ENCODE measurements at places on chromosomes 6 and 20.
A peak's percentile ranks its signal among the peaks of the same experiment; 100 is the strongest.

GRCh38 chr20:34637245-34638038 lies 39.5 kb downstream of the PIGU start:
- DNase-seq = peak; percentile 88

DNA sequence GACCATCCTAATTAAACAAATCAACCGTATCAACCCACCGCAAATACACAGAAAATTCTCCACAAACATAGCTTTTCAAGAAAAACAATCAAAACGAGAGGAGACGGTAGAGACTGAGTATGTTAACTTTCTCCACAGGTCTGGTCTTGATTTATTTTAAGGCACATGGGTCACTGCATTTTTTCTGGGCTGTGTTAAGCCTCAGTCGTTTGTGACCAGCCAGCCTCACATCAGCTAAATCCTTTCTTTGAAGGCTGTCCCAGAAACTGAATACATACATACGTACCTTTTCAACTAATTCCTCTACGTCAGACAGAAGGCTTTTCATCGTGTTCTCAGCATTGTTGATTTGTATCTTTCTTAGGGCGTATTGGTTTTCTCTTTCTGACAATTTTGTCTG lies 69.4 kb downstream of the LAMA4 start:
- no peak for DNase-seq

DNA sequence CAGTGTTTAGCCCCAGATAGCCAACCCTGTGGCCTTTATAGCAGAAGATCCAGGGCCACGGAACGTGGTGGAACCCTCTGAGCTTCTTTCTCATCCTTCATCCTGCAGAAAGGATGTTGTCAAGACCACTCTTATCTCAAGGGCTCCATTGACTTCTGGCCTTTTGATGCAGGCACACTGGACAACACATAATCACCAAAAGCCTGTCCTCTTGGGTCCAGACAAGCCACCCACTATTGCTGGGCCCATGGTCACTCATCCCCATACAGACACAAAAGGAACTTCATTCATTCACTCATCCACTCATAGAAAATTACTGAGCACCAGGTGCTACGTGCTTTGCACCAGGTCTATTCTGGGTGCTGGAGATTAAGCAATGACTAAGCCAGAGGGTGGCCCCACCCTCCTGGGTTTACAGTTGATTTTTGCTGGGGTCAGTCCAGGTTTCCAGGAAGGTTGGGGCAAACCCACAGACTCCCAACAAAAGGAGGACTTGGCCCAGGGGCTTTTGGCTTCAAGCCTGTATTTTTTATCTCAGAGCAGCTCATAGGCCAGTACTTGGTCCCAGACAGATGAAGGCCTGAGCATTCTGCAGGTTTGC lies 2.4 kb downstream of the CST8 start:
- no peak for DNase-seq

DNA sequence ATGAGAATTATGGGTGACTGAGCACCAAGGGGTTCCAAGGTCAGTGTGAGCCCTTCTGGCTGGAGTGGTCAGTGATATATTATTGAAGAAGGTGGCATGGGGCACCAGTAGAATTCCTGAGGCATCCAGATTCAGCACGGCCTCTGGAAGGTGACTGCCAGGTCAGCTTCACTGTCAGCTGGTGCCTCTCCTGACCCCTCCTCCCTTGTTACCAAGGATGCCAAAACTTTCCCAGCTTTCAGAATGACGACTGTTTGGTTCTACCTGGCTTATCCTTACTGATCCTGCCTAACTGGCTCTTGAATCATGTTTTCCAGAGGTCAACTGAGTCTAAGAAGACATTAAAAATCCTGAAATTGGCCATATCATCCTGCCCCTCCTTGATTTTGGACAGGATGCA lies 189.2 kb upstream of the AGPAT4 start:
- no peak for DNase-seq

GRCh38 chr6:41940759-41941279 lies 789 bp downstream of the CCND3 start:
- DNase-seq = no peak

- DNase-seq = no peak
These were observed 71.2 kb downstream of the TIAM2 start for GRCh38 chr6:155066361-155066760.

GRCh38 chr6:112925702-112926101 lies 578.6 kb downstream of the RFPL4B start:
- DNase-seq = no peak

GRCh38 chr6:35728683-35729678 lies 7.9 kb upstream of the ARMC12 start:
- DNase-seq = no peak

DNA sequence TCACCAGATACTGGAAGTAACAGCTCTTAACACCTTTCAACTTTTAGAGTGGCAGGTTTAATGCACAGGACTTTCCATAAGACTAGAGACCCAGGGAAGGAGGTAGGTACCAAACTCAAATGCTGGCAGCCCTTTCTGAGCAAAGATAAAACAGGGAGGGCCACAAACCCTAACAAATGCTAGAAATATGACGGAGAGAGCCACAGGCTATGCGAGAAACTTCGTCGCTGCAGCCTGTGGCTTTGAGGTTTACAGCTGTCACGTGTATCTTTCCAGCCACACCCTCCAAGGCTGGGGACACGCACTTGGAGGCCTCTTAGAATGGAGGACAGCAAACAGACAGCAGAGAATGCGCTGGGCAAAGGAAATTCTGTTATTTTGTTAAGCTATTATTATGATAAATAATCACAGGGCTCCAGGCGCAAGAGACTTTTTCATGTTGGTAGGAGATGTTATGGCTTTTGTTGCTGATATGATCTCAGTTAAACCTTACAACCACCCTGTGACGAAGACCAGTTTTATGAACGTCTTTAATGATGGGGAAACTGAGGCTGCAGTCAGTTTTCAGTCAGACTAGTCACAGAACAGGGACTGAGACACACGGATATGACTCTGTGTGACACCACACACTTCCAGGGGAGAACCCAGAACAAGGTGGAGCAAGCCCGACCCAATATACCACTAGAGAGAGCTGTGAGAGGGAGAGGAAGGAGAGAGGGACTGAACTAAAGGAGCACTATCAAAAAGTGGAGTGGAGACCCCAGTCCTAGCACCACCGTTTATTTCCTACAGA lies 2.0 kb downstream of the TRAM2 start:
- DNase-seq = no peak

GRCh38 chr6:108193835-108194234 lies 28.0 kb downstream of the NR2E1 start:
- DNase-seq = no peak

GRCh38 chr20:10359621-10360040 lies 74.4 kb downstream of the MKKS start:
- peak; percentile 78 for DNase-seq

- DNase-seq = peak; percentile 29
These were observed 32.5 kb upstream of the PIM1 start for GRCh38 chr6:37137201-37138090.

DNA sequence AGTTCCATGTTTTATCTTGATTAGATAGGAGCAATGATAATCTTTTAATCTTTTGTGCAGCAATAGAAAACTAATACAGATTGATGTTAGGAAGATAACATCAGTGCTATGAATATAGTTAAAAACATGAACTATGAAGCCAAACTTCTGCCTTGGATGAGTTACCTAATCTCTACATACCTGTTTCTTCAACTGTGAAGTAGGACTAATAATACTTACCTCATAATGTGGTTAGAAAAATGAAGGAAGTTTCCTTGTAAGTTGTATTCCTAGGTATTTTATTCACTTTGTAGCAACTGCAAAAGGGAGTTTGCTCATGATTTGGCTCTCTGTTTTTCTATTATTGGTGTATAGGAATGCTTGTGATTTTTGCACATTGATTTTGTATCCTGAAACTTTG lies 111.9 kb downstream of the FRK start:
- no peak for DNase-seq

- no peak for DNase-seq
These were observed 35.5 kb upstream of the ZNF133 start for GRCh38 chr20:18252597-18253451.

- DNase-seq = no peak
These were observed 34.3 kb upstream of the POU5F1 start for GRCh38 chr6:31204751-31205145.

- no peak for DNase-seq
These were observed 89.3 kb upstream of the ZNFX1 start for GRCh38 chr20:49367113-49367512.

DNA sequence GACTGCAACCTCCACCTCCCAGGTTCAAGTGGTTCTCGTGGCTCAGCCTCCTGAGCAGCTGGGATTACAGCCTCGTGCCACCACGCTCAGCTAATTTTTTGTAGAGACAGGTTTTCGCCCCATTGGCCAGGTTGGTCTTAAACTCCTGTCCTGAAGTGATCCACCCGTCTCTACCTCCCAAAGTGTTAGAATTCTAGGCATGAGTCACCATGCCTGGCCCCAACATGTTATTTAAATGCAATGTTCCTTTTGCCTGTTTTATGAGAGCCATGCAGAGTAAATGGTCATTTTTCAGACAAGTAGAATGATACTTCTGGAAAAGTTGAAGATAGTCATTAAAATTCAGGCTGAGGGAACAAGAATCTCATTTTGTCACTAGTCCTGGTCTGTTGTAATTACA lies 43.8 kb upstream of the RPS6KA2 start:
- no peak for DNase-seq

- DNase-seq = no peak
These were observed 115.1 kb upstream of the TCF21 start for GRCh38 chr6:133773776-133774175.

DNA sequence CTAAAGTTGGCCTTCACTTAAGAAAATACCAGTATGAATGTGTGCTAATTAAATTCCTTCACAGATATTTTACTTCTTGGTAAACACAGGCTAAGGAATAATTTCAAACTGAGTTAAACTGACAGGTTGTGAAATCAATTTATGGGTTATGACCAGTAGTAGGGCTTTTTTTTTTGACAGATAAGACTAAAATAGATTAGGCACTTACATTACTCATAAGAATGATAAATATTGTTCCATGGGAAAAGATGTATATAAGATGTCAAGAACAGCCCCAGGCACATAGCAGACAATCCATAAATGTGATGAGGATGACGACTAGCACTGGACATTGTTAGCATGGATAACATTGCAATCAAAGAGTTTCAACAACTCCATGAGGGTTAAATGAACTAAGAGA lies 22.9 kb downstream of the NT5E start:
- DNase-seq = no peak

DNA sequence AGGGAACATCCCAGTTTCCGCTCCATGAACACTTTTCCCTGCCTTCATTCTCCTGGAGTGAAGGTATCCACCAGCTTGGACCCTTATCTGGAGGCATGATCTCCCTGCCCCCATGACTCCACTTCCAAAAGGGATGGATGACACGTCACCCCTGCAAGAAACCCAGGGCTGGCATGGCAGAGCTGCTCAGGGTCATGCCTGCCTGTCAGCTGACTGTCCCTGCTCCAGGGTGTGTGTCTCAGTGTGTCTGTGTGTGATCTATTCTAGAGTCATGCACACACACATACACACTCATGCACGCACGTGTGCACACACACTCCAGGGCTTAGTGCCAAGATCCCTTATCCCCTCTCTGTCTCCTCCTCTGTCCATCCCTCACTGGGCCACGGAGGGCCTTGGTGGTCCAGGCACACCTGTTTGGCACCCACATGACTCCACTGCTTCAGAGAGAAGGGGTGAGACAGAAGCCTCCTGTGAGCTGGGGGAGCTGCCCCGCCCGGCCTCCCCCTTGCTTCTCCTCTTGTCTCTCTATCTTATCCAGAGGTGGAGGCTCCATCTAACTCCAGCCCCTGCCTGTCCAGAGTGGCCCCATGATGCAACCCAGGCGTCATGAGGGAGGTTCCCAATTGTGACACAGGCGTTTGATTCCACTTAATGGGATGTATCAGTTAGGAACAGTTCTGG lies 290.9 kb downstream of the CDC5L start:
- no peak for DNase-seq

GRCh38 chr6:3280866-3281465 lies 22.2 kb downstream of the PSMG4 start:
- DNase-seq = no peak

DNA sequence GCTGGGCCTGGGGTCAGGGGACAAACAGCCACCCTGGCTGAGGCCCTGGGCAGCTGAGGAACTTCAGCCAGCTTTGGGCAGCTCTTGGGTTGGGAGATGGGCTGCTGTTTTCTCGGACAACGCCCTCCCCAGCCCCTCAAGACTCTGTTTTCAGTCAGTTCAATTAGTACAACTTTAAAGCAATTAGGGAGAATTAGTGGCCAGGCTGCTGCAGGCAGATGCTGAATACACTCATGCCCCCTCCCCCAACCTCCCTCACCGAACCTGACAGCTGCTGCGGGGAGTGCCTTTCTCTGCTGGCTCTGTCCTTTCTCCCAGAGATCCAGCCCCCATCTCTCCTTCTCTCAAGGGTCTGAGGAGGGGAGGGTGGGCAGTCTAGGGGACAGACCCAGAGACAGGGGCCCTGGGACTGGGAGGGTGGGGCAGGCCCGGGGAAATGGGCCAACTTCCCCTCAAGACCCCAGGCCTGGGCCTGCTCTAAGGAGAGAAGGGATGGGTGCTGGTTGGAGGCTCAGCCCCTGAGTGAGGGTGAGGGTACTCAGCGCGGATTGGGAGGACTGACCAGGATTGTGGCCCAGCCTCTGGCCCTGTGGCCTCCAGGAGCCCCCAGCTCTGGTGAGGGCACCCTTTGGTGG lies 17.8 kb upstream of the MYT1 start:
- no peak for DNase-seq

DNA sequence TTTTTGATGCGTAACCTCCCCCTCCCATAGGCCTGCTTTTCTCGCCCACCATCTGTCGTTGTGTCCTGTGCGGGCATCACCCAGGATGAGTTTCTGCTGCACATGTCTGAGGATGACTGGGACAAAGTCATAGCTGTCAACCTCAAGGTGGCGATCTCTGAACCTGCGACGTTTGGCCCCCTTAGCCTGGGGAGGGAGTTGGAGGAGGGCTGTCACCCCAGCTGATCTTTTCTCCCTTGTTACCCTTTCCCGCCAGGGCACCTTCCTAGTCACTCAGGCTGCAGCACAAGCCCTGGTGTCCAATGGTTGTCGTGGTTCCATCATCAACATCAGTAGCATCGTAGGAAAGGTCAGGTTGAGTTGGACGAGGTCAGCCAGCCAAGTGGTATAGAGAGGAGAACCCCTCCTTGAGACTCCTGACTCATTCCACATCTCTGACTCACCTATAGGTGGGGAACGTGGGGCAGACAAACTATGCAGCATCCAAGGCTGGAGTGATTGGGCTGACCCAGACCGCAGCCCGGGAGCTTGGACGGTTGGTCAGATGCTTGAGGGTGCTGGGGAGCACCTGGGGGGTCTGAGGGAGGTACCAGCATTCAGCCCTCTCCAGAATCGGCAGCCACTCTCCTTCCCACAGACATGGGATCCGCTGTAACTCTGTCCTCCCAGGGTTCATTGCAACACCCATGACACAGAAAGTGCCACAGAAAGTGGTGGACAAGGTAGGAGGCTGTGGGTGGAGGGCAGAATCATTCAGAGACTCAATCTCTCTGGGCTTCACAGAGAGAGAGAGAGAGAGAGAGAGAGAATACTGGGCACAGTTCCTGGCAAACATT lies 954 bp downstream of the HSD17B8 start:
- DNase-seq = no peak

Measured in COLO829 (cell line).